ENCODE measurements at places on chromosomes 13 and 19.

GRCh38 chr19:44671400-44671799 lies at the start of gene CEACAM19:
CEACAM19 (plus strand) TSS chr19:44671482; CDS start chr19:44671932, 450 bp downstream.
- DNase-seq, result no peak

GRCh38 chr13:37029617-37030016 lies 29.0 kb downstream of the EXOSC8 start:
- no peak for DNase-seq

GRCh38 chr13:74289861-74290773 lies 155.9 kb upstream of the KLF12 start:
- peak; percentile 32 for DNase-seq

GRCh38 chr13:93774506-93774905 lies 547.9 kb downstream of the GPC6 start:
- DNase-seq, result no peak

GRCh38 chr19:47022140-47022536 lies 2.5 kb downstream of the NPAS1 start:
- DNase-seq, result no peak

DNA sequence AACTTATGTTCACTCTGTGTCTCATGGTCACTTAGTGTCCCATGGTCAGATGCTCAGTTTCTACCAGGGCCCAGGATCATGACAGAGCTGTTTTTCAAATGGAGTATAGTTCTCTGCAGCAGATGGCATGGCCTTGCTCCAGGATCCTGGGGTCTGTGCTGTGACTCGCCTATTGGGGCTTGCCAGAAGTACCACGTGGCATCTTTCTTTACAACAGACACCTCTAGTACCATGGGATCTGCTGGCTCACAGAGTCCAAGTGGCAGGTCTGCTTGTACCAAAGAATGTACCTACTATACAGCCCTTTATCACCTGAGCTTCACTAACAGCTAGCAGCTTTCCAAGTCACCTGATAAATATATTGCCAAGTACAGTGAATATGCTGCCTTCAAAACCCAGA lies 6.0 kb upstream of the RNF6 start:
- DNase-seq, result no peak

- no peak for DNase-seq
These were observed 28.5 kb downstream of the GPC5 start for GRCh38 chr13:91426913-91427312.

GRCh38 chr19:24140099-24140498 lies 53.1 kb downstream of the ZNF254 start:
- DNase-seq, result no peak

DNA sequence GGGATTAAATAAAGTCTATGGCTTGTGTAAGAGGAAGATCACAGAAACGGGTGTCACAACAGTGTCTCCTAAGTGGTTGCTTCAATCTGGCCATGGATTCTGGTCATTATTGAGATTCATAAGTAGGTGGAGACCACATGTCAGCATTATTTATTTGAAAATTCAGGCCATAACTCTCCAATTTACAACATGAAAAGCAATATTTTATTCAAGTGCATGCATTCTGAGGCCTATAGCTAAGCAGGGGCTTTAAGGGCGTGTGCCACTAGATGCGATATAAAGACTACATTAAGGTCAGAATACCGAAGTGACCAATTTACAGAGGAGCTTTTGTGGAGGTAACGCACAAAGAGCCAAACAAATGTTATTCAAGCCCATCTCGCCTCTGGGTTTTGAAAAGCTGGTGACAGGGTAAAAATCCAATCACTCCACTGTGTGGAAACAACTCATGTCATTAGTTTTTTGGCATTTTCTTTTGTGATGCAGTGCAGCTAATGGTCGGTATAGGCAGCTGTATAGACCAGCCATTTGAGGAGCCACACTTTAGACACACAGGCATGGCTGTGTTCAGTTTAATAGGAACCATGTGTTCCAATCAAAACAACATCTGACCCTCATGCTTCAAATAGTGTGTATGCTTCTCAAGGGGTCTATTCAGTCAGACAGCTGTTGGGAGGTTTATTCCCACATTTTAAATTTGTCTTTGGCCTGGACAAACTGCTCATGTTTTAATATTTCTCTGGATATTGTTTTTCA lies 123.7 kb downstream of the KL start:
- DNase-seq, result no peak

DNA sequence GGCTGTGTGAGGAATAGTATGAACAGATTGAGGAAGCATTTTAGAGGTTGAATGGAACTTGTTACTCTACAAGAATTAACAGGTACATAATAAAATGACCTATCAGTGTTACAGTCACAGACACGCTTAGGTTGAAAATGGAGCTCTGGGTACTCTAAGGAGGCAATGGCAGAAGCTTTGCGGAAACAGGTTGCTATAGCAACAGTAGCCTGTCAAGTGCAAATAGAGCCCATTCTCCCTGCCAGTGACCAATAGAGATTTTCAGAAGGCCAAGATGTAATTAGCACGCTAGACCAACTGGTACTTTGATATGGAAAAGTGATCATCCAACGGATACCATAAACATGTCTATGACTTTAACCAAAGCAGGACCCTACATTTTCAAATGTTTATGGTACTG lies 148.5 kb upstream of the FREM2 start:
- no peak for DNase-seq

- no peak for DNase-seq
These were observed 235.6 kb upstream of the CSNK1A1L start for GRCh38 chr13:37340901-37341670.

GRCh38 chr13:78298657-78299056 lies 304.7 kb downstream of the POU4F1 start:
- DNase-seq, result peak; percentile 5

GRCh38 chr19:411723-412355 lies 2.9 kb upstream of the C2CD4C start:
- no peak for DNase-seq

GRCh38 chr19:55660991-55661390 lies 6.2 kb downstream of the U2AF2 start:
- DNase-seq, result no peak

GRCh38 chr13:76048131-76048530 lies 412.0 kb downstream of the LMO7 start:
- DNase-seq, result no peak

DNA sequence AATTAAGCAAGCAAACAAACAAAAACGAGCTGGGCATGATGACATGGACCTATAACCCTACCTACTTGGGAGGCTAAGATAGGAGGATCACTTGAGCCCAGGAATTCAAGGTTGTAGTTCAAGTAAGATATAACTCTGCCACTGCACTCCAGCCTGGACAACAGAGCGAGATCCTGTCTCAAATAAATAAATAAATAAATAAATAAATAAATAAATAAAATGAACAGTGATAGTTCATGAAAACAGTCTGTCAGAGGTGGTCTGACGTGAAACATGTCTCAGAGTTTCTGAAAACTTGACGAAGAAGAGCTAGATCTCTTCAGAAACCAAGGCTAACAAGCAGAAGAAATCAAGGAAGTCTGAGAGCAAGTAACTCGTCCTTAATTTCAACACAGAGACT lies 188.8 kb upstream of the GPC6 start:
- no peak for DNase-seq

DNA sequence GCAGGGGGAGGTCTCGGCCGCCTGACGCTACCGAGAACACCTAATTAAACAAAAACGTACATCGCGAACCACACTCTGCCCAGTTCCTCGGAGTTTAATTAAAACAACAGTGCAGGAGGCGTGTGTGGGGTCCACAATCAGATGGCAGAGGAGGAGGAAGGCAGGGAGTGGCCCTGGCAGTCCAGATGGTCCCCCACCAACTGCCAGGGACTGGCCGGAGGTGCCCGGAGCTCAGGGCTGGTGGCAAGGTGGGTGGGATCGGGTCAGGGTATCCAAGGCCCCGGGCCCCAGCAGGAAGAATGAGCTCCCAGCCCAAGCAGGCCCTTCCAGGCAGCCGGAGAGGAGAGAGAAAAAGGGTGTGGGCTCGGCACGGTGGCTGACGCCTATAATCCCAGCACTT lies 71.3 kb downstream of the PTPRS start:
- no peak for DNase-seq

DNA sequence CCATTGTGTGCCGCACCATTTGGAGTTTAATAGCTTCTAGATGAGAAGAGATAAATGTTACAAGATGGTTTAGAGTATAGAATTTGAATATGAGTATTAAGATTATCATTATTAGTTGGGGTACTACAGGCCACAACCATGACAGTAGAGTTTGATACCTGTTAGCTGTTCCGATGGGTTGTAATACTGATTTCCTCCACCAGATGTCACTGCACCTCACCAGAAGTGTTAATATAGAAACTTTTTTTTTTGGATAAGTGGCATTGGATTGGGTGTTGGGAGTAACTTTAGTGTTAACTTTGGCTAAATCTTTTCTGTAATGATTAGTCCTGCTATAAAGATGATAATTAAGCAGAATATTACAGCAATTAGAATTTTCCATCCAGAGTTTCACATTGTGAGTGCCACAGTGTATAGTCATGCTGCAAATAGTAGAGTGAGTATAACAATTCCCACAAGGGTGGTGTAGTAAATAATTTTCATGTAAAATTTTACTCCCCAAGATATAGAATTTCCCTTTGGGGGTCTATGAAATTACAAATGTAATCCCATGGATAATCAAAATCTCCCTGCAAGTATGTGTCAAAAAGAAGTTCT lies 56.3 kb downstream of the PSG3 start:
- peak; percentile 21 for DNase-seq

DNA sequence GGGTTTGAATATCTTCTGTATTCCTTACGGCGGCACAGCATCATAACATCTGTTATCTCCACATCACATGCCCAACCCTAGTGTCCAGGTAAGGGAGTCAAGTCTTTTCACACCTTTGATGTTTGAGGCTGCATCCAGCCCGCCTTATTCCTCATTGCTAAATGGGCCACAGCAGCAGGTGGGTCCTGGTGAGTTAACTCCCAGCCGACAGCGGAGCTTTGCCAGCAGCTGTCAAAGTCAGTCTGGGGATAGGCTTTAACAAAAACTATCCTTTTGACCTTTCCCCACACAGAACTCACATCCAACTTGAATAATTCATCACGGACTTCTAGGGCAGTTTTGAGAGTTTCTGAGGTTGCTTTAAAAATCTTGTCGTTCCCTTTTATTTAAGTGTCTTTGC lies 235.1 kb downstream of the DLEU7 start:
- DNase-seq, result no peak

GRCh38 chr19:3440082-3440481 lies 40.2 kb downstream of the SMIM24 start:
- DNase-seq, result peak; percentile 66

DNA sequence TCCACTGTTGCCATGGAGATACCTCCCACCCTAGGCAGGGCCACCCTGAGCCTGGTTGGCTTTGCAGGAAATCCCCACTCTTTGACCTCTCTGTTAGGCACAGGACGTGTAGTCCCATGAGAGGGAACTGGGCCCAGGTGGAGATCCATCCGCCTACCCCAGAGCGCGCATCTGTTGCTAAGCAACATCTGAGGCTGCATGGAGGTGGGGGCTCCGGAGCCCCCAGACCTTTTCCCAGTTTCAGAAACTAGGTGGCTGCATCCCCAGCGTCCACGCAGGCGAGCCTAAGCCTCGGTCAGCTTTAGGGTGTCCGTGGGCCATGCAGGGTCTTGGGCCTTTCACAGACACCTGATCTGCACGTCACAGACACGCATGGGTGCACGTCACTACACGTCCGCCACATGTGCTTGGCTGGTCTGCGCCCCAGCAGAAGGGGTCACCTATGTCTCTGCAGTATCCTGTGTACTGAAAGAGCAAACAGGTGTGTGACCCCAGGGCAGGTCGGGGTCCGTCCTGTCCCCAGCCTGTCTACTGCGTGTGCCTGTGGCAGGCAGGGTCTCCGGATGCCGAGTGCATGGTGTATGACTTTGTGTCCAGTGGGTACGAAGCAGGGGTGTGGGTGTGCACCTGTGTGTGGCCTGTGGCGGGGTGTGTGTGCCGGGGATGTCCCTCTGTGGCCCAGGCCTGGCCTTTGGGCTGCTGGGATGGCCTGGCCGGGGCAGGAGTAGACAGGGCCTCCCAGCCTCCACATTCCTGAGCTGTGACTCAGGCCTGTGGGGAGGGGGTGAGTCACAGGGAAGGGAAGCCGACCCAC lies 4.1 kb upstream of the CIRBP start:
- DNase-seq, result no peak

GRCh38 chr19:7823686-7824301 lies 6.2 kb upstream of the EVI5L start:
- no peak for DNase-seq

DNA sequence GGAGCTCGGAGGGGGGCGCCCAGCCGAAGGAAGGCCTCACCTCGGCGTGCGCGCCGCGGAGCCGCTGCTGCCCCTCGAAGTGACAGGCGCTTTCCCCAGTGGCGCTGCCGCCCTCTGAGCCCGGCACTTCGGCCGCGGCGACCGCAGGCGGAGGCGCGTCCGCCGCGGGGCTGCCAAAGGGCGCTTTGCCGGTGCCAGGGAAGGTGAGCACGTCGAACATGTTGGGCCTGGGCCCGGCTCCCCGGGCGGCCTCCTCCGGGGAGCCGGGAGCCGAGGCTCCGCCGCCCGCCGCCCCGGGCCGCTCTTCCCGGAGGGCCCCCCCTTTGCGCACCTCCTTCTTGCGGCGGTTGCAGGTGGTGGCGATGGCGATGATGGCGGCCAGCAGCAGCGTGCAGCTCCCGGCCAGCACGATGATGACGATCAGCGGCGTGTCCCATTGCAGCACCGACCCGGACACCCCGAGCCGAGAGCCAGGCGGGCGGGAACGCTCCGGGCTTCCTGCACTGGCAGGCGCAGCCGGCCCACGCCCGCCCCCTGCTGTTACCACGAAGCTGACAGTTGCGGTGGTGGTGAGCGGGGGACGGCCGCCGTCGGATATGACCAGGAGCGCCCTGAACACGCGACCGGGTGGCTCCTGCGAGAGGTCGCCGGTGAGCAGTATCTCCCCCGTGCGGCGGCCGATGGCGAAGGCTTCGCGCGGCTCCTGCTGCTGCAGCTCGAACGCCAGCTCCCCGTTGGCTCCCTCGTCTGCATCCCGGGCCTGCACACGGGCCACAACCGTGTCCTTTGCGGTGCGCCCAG lies 2.5 kb downstream of the PCDH8 start:
- DNase-seq, result peak; percentile 54

- peak; percentile 69 for DNase-seq
These were observed 475.8 kb downstream of the FOXO1 start for GRCh38 chr13:40190641-40191100.

- DNase-seq, result no peak
These were observed 13.8 kb upstream of the OLFM4 start for GRCh38 chr13:53014495-53015443.

Measured in activated CD4-positive, alpha-beta T cell treated with anti-CD3 and anti-CD28 coated beads, Interleukin-2, amount 50 U/mL, for 16 hours (primary cell).